ENCODE measurements at places on chromosomes 2 and 18.

DNA sequence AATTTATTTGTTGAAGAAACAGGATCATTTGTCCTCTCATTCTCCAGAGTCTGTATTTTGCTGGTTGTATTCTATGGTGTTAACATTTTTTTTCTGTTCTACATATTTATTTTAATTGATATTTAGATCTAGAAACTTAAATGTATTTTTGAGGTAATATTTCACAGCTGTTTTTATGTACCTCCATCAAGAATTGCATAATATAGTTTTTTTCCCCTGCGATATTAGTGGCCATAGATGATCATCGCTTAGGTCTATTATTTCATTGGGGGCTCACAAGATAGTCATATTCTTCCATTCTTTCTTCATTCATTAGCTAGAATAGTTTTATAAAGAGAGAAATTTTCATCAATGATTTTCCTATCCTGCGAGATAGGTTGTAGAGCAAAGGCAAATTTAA lies 89.3 kb downstream of the PARD3B start:
- DNase-seq = no peak

- DNase-seq = no peak
These were observed 63.1 kb downstream of the THNSL2 start for GRCh38 chr2:88233216-88233615.

- no peak for DNase-seq
These were observed 247.6 kb downstream of the RDH14 start for GRCh38 chr2:18312818-18313217.

GRCh38 chr2:160555420-160556071 lies 61.9 kb upstream of the RBMS1 start:
- no peak for DNase-seq

DNA sequence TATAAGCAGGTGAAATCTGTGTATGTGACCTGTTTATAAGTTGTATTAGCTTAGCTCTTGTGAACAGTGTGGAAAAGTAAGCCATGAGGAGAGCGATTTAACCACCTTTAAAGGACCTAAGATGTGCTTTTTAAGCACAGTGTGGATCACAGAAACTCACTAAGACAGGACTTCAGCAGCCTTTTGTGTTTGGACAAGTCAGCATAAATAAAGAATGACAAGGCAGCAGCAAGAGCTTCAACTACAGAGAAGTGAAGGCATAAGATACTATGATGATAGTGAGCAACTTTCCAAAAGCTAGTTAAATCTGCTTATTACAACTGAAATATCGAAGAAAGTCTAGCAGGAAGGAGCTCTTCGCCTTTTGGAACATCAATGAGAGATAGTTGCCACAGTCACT lies 8.9 kb downstream of the HNRNPA3 start:
- no peak for DNase-seq

DNA sequence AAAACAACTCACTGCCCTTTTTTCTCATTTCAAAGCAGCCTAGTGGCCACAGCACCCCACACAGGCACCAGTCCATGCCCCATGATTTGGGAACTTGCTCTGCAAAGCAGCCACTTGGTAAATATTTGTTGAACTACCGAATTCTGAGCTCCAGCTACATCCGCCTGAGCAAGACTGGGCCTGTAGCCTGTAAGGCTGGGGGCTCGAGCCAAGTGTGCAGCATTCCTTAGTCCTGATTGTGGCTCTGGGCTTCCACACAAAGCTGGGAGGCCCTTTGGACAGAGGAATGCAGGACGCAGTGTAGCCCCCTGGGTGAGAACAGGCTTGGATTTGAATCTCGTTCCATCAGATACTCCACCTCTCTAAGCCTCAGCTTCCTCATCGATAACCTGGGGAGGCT lies 88.4 kb downstream of the ACTR2 start:
- DNase-seq = no peak

DNA sequence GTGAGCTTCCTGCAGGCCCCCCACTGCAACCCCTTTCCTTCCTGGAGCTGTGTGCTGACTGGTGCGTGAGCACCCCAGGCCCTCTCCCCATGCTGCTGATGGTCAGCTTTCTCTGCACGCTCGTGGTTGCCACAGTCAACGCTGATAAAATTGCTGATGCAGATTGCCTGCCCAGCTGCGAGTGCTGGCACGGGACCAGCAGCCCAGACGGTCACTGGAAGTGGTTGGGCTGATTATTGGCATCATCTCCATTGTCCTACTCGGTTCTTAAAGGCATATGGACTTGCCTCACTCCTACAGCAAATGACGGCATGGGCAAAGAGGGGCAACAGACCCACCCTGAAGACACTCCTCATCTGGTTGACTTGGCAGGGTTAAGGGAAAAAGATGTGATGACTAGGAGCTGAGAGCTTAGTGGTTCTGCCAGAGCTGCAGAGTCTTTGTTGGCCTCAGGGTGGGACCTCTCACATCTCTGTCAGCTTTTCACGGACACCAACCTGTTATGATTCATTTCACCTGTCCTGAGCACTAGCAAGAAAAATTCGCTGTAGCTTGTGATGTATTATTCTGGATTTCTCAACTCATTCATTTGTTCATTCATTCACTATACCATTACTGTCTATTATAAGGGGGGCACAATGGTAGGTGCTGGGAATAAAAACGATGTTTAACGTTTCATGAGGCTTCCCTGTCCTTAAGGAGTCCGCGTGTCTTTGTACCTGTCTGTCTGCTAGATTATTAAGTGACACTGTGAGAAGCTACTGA lies 38.4 kb downstream of the PAX8 start:
- peak; percentile 94 for DNase-seq

DNA sequence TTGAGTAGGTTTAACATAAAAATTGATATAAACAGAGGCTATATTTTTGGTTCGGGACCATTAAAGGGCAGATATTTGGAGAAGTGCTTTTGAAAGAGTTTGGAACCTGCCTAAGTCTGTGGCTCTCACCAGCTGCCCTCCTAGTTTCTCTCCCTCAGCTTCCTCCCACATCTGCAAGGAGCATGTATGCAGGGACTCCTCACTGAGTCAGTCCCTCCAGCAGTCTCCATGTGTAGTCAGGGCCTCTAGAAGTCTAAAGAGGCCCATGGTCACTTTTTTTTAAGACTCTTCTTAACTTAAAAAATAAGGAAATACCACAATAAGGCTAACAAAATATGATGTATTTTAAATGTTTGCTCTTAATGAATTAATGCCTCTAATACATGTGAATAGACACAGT lies 220.0 kb upstream of the TANK start:
- DNase-seq = no peak

All from upper lobe of left lung (tissue), 6 donors.